ENCODE measurements at places on chromosomes 2 and 18.

- DNase-seq, result no peak
These were observed 616.1 kb upstream of the LRATD1 start for GRCh38 chr2:14016289-14016955.

DNA sequence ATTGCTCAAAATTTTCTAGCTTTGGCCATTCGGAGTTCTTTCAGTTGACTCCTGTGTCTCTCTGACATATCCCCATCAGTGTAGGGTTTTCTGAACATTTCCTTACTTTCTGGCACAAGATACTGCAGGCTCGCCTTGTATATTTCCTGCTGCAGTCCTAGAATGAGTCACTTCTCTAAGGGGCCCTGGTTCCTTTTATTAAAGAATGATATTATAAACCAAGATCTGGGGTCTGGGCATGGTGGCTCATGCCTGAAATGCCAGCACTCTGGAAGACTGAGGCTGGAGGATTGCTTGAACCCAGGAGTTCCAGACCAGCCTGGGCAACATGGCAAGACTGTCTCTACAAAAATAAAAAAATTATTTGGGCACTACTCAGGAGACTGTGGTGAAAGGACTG is 3.0 kb upstream of the RPL37A start:
- no peak for DNase-seq

- no peak for DNase-seq
These were observed 346.7 kb downstream of the RAD51AP2 start for GRCh38 chr2:17171446-17172049.

- DNase-seq, result no peak
These were observed 1642.5 kb upstream of the TMEFF2 start for GRCh38 chr2:193837111-193837738.

DNA sequence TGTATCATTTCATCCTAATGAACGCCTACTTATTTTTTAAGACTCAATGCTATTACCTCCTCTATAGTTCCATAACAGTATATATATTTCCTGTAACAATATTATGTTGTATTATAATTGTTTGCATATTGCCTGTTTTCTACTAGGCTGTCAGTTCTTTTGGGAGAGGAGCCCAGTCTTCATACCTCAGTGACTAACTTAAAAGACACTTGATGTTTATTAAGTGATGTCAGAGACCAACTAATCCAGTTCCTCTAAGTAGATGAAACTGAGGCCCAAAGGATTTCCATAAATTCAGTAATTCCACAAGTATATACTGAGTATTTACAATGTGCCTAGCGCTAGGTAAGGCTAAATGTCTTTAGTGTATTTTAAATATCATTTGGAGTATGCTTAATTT is 48.9 kb upstream of the AAK1 start:
- no peak for DNase-seq

- DNase-seq, result no peak
These were observed 122.7 kb downstream of the GULP1 start for GRCh38 chr2:188414411-188414810.

GRCh38 chr2:120077896-120078295 is 65.0 kb downstream of the EPB41L5 start:
- no peak for DNase-seq

DNA sequence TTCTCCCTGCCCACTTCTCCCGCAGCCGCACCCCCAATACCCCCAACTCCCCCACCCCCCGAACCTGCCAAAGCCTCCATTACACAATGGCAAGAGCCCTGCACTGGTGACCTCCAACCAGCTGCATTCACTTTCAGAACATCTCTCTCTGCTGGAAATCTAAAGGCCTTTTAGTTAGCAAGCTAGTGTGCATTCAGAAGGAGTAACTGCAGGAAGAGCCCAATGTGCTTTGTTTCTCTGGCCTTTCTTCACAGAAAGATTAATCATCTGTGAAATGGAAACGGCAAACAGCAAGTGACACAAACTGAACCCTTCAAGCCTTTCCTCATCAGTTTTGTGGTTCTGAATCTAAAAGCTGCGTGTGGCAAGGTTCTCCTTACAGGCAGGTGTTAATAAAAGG is 124.2 kb downstream of the OLA1 start:
- DNase-seq, result no peak

GRCh38 chr2:69020496-69021426 is 7.8 kb downstream of the ANTXR1 start:
- no peak for DNase-seq

- DNase-seq, result no peak
These were observed 69.1 kb downstream of the CWC22 start for GRCh38 chr2:179938026-179938425.

DNA sequence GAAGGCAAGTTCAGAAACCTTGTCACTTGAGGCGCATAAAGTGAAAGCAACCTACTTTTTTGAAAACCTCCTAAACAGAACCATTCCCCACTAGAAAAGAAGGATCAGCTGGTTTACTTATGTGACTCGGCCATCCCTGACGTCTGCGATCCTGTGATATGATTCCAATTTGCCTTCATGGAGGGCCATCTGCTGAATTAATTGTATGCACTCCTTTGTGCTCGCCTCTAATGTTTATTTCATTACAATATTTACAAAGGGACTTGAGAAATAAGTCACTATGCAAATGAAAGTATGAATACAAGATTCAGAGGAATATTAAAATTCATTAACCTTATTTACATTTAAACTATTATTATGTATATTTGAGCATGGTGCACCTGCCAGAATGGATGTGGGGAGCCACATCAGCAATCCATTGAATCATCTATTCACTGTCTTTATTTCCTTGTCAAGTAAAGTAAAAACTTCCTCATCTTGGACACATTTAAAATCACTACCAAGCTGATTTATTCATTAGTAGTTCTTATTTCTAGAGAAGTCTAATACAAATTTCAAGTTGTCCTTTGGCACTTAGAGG is 96.5 kb downstream of the RBM43 start:
- DNase-seq, result no peak

DNA sequence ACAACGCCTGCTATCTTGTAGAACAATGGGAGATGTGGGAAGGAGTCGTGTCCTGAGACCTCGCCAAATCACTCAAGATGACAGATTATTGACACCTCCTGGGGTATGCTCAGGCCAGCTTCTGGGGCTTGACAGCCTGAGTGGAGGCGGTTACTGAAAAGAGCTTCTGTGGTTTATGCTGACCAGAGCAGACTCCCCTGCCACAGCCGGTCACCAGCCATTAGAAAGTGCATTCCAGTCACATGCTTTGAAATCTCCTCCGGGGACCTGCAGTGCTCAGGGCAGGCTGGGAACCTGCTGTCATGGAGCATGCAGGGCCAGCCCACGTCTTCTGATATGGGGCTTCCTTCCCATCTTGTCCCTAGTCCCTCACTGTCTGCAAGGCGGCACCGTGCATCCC is 215.9 kb downstream of the SEPTIN10 start:
- no peak for DNase-seq

GRCh38 chr18:3458378-3458777 is 8.4 kb downstream of the TGIF1 start:
- DNase-seq, result no peak

DNA sequence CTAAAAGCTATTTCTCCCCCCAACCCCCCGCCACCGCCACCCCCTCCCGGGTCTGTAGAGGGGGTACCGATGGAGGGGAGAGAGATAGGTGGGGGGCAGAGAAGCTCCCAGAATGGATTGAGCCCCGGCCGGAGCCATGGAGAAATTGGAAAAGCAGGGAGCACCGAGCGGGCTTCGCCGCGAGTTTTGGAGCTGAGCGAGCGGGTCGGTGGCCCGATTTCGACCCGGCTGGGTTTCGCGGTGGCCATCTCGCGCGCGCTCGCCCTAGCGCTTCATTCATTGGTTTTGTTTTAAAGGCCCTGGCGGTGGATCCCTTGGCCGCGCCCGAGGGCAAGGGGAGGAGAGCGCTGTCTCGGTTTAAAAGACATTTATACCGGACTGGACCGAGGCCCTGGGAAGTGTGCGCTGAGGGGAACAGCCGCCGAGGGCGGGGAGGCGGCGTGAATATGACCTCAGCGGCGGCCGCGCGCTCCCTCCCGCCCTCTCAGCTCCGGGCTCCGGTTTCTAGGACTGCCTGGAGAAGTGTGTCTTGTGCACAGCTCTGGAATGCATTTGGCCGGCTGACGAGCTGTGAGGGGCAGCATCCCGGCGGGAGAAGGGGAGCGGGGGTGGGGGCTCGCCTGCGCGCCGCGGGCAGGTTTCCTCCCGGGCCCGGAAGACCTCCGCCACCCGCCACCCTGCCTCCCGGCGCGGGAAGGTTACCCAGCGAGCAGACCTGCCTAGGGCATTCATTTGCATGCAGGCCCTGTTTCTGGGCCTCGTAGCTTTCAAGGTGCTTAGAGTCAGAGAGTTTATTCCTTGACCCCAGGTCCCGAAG is 1.7 kb upstream of the SMAD7 start:
- DNase-seq, result no peak

GRCh38 chr18:51711298-51711889 is 513.9 kb upstream of the MEX3C start:
- DNase-seq, result no peak

GRCh38 chr2:18492721-18493120 is 67.7 kb downstream of the RDH14 start:
- DNase-seq, result no peak

GRCh38 chr2:223894009-223894408 is 51.1 kb downstream of the WDFY1 start:
- DNase-seq, result no peak

GRCh38 chr18:58032233-58032632 is 11.8 kb upstream of the NEDD4L start:
- no peak for DNase-seq

DNA sequence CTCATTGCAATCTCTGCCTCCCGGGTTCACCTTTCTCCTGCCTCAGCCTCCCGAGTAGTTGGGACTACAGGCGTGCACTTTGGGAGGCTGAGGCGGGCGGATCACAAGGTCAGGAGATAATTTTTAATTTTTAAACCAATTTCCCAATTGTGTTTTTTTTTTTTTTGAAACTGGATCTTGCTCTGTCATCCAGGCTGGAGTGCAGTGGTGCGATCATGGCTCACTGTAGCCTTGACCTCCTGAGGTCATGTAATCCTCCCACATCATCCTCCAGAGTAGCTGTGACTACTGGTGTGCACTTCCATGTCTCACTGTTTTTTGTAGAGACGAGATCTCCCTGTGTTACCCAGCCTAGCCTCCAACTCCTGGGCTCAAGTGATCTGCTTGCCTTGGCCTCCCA is 49.3 kb downstream of the GLS start:
- DNase-seq, result no peak

- DNase-seq, result no peak
These were observed 296.3 kb upstream of the KCNJ3 start for GRCh38 chr2:154402213-154402612.

- no peak for DNase-seq
These were observed 126.1 kb downstream of the CTNNA2 start for GRCh38 chr2:79638954-79639353.

DNA sequence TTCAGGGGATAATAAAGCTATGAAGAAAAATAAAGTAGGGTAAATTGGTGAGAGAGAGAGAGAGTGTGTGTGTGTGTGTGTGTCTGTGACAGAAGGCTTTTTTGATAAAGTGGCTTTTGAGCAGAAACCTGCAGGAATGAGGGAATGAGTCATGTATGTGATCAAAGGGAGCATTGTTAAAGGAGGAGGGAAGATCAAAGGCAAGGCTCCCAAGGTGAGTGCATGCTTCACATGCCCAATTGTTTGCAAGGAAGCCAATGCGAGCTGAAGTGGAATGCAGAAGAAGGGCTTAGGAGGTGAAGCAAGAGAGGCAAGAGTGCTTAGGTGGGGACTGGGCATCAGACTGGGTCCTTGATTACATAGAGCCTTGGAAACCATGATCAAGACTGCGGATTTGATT is 96.8 kb downstream of the DNAH6 start:
- DNase-seq, result no peak

DNA sequence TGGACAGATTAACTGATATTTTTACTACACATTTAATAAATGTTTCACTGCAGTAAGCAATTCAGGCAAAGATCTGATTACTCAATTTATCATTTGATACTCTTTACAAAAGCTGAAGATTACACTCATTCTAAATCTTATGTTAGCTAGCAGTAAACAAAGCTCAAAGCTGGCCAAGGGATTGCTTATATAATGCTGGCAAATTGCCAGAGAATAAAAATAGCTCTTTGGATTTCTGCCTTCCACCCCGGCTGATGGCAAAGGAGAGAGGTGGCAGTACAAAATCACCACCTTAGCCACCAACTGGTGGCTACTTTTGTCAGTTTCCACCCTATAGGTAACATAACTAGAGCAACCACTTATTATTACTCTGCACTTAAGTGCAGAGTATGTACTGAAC is 320.5 kb downstream of the FSIP2 start:
- no peak for DNase-seq

GRCh38 chr18:52569492-52569891 is 229.5 kb downstream of the DCC start:
- DNase-seq, result no peak

DNA sequence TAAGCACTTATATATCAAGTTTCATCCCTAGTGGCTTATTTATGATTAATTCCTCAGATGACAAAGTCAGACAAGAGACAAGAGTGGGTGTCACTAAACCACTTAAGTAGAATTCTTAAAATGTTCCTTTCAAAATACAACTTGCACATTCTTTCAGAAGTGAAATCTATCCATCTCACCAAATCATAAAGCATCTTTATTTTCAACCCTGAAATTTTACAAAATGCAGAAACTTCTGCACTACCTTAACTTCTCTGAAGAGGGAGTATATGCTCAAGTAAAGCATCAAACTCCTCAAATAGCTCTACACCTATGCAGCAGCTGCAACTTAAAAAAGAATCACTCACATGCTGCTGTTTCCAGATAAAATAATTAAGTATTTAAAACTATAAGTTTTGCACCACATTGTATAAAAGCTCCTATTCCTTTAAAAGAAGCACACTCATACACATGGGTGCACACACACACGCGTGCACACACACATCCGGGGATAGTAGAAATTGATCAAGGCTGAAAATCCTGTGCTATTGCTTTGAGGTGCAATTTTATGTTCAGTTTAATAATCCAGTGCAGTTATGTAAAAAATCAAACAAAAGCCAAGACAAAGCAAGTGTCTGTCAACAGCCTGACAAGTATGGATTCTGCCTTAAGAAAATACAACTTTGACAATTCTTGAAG is 244.5 kb downstream of the TCF4 start:
- no peak for DNase-seq

GRCh38 chr2:12867631-12868287 is 151.0 kb downstream of the TRIB2 start:
- DNase-seq, result no peak

DNA sequence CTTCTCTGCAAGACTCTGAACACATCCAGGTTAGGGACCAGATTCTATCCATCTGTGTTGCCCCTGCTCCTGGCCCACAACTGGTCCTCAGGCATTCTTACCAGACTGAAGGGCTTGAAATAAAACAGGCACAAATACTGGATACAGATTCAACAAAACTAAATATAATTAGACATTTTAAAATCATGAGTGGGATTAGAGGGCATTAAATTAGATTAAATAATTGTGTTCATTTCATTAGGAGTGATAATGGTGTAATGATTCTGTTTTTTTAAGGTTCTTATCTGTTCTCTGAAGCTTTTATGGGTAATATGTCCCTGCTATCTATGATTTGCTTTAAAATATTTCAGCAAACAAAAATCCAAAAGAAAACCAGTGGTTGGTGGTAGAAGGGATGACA is 226.5 kb downstream of the IRS1 start:
- no peak for DNase-seq

GRCh38 chr2:172655838-172656573 is 79.6 kb upstream of the RAPGEF4 start:
- DNase-seq, result no peak
